ENCODE measurements at places on chromosomes 7 and 10. TPM values are rescaled to one million over a fixed set of nuclear protein-coding genes. Genes with fewer than 3 reads are reported as not detected.

- DNase-seq = no peak
Measured at GRCh38 chr10:905503-905902, 26.0 kb downstream of the LARP4B start.

DNA sequence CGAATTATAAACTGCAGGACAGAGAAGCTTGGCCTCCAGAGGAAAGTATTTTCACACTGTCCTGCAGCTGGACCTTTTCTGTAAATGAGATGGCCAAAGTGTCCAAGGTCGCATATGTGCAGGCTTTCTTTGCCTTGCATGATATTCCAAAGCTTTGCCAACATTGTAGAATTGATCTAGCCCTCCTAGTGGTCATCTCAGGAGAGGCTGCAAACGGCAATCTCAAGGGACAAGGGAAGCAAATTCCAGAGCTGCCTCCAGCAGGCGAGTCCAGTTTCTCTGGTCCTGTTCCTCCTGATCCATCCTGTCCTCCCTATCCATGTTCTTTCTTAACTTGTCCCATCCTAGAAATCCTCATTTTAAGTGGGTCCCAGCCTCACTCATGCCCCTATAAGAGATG lies 373.4 kb upstream of the PCDH15 start:
- no peak for DNase-seq

GRCh38 chr10:87706731-87707130 lies 47.1 kb downstream of the PAPSS2 start:
- DNase-seq = no peak

- DNase-seq = no peak
Measured at GRCh38 chr7:133957845-133958244, 169.3 kb upstream of the LRGUK start.

DNA sequence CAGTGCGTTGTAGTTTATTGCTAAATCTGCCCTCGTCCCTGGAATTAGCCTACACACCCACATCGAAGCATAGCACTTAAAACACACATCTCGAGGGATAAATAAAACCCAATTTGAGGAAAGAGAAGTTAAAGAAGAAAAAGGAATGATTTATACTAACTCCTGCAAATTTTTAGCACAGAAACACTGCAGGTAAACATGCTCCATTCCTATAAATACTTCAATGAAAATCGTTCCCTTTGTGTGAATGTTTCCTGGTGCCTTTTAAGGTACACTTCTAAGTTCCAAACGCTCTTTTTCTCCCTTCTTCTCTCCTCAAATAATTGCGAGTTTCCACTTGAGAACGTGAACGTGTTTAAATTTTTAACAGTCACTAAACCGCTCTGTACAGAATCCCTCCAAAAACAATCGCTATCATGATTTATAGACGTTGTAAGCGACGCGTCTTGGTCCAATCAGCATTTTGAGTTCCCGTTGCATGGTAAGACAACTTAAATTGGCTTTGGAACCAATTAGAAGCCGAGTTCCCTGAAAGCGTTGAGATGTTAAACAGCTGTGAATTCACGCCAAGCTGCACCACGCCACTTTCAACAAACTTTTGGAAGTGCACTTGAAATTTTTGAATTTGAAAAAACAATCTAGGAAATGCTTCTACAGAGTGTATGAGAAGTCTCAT lies 12.5 kb upstream of the EBLN1 start:
- DNase-seq = peak; percentile 44

DNA sequence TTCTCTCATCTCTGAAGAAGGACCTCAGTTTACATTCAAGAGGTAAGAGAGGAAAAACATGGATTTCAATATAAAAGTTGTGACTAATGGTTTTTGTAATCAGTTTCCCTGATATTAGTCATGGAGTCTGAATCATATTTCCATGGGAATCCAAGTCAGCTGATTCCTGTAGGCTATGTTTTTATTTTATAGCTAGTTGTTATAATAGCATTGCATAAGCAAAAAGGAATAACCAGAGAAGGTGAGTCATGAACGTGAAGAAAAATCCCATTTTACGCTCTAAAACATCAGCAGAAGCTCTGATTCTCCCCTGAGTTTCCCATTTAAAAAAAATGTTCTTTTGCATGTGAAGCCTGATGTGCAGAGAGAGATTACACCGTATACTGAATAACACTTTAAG lies 299.3 kb downstream of the SFMBT2 start:
- DNase-seq = no peak

DNA sequence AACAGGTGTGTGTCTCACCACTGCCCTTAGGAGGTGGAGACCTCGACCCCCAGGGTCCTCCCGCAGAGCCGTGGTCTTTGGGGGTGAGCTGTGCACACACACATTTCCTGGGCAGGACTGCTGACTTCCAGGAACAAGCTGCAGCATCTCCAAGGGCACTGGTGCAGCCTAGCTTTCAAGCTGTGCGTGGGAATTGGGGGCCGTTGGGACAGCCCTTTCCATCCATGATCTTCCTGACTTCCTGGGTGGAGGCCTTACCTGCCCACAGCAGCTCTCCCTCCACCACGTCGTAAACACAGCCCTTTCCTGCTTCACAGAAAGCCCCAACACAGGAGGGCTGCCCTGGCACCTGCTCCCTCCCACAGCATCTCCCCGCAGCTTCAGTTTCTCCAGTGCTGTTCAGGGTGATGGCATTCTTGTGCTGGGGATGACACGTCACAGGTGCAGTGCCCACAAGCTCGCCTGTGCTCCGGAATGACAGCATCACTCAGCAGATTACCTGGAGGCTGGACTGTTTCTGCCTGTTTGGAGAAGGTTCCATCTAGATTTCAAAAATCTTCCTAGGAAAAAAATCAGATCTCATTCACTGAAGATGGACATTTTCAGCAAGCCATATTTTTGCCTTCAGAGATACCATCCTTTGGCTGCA lies 208.0 kb upstream of the PPP2R2D start:
- no peak for DNase-seq

DNA sequence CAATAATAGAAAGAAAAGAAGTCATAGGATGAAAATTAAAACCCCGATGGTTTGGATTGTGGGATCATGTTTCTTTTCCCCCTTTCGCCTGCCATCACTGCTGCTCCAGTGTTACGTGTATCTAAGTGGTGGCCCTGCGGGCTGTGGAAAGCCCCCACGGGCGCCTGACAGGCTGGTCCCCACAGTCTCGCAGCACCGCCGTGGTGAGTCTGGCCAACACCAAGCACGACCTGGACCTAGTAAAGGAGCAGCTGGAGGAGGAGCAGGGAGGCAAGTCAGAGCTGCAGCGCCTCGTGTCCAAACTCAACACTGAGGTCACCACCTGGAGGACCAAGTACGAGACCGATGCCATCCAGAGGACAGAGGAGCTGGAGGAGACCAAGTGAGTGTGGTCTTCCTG lies 19.5 kb downstream of the MYH16 start:
- DNase-seq = no peak

DNA sequence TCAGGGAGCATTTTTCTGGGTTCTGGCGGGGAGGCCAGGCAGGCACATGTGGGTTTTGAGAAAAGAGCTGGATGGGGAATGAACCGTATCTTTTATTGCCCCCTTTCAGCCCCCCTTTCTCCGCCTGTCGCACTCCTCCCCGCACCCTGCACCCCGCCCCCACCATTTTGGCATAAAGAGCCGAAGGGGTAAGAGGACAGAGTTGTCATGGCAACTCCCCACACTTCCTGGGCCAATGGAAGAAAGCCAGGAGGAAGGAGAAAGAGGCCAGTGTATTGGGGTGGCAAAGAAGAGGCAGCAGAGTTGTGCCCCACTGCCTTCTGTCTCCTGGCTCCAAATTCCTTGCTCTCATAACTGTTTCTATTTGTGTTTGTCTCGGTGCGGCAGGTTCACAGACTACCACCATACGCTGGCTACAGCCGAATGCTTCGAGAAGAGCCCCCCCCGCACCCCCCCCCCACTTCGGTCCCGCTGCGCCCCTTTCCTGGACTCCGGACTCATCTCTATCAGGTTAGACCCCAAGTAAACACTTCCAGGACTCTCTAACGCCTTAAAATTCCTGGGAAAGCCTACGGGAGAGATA lies 3.4 kb downstream of the KCNIP2 start:
- DNase-seq = no peak

DNA sequence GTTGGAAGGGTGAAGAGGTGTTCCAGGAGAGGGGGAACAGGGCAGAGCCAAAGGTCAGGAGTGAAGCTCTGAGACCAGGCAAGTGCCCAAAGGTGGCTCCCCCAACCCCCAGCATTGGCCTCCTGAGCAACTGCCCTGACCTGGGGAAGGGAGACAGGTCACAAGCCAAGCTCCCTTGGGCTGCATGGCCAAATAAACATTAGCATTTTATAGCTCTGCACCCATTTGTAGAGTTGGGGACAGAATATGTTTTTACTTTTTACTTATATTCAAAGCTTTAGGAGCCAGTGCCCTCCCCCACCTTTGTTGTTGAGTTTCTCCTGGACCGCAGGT lies 4.0 kb downstream of the UNC5B start:
- no peak for DNase-seq

DNA sequence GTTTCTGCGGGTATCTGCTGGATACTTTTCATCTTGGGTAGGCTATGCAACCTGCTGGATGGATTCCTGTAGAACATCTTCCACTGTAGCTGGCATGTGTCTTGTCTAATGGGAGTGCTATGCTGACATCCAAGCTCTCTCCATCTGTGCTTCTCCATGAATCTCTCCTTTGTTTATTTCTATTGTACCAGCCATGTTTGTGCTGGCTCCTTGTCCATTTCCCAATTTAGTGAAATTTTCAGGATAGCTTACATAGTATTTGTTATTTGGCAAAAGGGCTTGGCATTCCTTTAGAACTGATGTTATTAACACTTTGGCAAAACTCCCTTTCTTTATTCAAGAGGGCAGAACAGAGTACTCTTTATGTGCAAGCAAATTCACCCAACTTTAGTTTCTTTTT lies 198.0 kb downstream of the CSTF2T start:
- no peak for DNase-seq

DNA sequence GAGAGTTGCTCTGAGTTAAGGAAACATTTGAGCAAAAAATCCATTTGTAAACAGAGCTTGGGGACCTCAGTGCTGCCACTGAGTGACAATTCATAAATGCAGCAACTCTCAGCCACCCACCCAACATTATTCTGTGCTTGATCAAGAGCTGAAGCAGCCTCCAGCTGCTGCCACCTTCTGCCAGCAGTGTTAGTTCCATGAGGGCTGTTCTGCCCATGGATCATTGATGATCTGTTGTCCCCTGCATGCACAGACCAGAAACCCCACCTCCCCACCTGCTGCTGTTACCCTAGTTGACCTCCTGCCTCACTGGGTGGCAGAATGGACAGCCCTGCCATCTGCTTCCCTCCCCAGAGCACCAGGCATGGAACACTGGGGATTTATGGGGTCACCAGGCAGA lies 305.4 kb downstream of the KCNMA1 start:
- DNase-seq = no peak

GRCh38 chr7:135571834-135572233 lies 14.1 kb downstream of the NUP205 start:
- no peak for DNase-seq

GRCh38 chr10:47237316-47238260 lies 62.4 kb upstream of the GDF10 start:
- no peak for DNase-seq

DNA sequence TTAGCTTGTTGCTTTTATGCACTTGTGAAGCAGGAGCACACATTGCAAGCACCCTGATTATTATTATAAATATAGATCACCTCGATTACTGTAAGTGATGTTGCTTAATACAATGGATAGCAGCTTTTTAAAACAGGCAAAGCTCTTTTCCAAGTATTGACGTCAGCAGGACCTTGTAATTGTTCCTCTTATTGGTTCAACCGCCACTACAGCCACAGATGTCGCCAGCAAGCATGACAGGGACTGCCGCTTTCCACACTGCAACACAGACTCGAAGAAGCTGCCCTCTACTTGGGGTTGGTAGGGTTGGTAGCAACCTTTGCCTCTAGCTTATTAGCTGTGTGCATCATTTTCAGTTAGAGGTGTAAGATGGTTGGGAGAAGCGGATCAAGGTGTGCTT lies 167.6 kb downstream of the ZNF365 start:
- no peak for DNase-seq

DNA sequence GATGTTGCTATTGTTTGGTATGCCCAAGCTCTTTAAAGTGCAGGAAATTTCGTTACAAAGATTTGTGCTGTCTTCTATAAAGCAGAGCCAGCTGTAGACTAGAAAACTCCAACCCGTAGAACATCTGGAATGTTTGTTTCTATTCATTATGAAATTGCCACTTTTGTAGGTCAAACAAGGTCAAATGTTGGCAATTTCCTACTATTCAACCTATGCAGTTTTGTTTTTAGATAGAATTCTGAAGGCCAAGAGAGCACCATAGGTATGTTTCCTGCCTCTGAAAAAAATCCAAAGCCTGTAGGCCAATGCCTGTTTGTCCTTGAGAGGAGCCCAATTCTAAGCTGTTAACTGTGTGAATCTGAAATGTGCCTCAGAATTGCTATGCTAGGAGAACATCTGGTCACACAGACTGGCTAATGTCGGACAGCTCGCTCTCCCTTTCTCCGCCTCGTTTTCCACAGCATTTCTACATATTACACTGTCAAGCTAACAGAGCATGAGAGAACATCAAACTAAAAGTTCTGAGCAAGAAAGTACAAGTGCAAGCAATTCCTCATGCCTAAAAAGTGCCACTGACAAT lies 267.2 kb upstream of the LRGUK start:
- DNase-seq = no peak

- no peak for DNase-seq
Measured at GRCh38 chr10:97915346-97916131, 65.9 kb downstream of the GOLGA7B start.

- DNase-seq = no peak
Measured at GRCh38 chr7:68180761-68181160, 1184.1 kb downstream of the TYW1 start.

GRCh38 chr7:94472608-94473007 lies 37.0 kb upstream of the CASD1 start:
- no peak for DNase-seq

IFIT1B gene
- not detected for total RNA-seq

ASB10 gene
- total RNA-seq = not detected

TRRAP gene
- total RNA-seq = 66.5 TPM

ZNF800 gene
- 81.0 TPM for total RNA-seq

TDRD1 gene
- total RNA-seq = not detected

LLCFC1 gene
- not detected for total RNA-seq

SPDYE3 gene
- not detected for total RNA-seq

THNSL1 gene
- 0.94 TPM for total RNA-seq

CCSER2 gene
- 110 TPM for total RNA-seq

CALHM1 gene
- total RNA-seq = not detected
